ENCODE measurements at places on chromosomes 5 and 9.
A peak's percentile ranks its signal among the peaks of the same experiment; 100 is the strongest.

DNA sequence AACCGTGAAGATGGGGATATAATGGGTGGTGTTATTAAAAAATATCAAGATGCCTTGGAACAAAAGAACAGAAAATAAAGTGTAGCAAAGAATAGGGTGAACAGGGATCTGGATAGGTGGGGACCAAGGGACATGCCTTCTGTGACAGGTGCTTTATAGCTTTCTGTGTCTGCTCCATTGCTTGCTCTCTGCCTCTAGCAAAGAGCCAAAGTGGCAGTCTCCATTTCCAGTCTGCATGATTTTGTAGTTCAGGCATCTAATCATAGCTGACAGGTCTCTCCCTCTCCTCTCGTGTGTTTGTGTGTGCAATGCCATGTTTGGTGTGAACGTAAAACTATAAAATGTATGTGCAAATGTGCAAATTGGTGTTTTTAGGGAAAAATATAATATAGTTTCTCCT is 35.0 kb downstream of the LRRTM2 start:
- DNase-seq = no peak

DNA sequence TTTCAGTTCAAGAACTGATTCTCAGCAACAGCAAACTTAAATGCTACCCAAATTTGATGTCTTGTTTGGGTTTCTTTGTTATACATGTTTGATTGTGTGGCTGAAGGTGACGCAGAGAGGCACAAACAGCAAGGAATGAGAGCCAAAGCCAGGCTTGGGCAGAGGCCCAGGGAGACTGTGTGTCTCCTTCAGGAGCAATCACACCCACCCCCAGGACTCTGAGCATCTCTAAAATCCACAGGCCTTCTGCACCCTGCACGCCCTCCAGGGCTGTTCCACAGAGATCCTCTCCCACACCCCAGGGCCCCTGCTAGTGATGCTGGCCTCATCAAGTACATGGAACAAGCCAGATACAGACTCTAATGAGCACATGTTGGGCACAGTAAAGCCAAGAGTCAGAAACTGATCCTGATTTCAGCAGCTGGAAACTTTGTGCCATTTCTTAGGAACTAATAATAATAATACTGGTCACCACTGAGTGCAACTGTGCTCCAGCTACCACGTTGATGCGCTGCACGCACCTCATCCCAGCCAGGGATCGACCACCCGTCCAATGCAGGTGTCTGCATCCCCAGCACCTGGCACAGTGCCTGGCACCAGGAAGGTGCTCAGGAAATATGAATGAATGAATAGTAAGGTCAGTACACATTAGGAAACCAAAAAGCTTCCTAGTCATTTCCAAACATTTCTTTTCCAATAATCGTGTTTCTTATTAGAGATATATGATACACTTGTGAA is 54.6 kb upstream of the TCF7 start:
- no peak for DNase-seq

- DNase-seq = no peak
Observed at GRCh38 chr9:34332076-34332964, 3.0 kb downstream of the NUDT2 start.

DNA sequence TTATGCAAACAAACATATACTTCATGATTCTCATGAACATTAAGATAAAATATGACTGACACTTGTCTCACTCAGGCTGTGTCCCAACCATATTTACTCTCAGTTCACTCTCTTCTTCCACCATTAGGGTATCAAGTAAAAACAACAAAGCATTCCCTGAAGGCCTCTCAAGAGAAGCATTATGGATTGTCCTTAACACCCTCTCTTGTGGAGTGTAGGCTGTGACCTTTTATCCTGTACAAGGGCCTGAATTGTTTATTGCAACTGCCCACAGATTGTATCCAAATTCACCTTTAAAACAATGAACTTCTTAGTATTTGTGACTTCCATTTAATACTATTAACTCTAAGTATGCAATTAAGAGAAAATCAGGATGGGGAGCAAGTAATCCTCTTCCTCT is 78.1 kb downstream of the RICTOR start:
- no peak for DNase-seq

DNA sequence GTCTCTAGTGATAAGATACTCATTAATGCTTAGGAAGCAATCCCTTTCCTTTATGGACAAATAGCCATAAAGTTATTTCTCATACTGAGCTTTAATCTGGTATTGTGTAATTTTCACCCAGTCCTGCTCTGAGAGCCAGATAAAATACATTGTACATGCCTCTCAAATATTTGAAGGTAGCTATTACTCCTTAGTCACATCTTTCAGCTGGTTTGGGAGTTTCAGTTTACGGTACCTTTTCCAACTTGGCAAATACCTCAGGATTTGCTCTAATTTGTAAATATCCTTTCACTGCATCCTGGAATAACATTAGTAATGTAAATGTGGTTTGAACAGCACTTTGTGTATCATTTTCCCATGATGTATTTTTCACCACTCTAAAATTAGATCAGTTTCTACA is 47.4 kb downstream of the ABHD17B start:
- no peak for DNase-seq

- no peak for DNase-seq
Observed at GRCh38 chr5:96243203-96243602, 189.8 kb downstream of the PCSK1 start.

DNA sequence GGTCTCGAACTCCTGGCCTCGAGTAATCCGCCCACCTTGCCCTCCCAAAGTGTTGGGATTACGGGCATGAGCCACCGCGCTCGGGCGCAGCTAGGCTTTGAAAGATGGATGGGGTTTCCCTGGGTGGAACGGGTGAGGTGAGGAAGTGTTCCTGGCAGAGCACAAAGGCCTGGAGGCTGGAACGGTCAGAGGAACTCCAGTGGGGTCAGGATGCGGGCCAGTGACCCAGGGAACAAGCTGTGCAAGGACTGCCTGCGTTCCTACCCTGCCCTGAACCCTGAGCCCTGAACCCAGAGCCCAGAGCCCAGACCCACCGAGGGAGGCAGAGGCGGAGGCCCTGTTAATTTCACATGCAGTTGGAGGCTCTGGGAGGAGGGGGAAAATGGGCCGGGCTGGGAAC is 23.4 kb downstream of the NCS1 start:
- no peak for DNase-seq

GRCh38 chr5:152271420-152271819 is 133.7 kb downstream of the NMUR2 start:
- DNase-seq = no peak

DNA sequence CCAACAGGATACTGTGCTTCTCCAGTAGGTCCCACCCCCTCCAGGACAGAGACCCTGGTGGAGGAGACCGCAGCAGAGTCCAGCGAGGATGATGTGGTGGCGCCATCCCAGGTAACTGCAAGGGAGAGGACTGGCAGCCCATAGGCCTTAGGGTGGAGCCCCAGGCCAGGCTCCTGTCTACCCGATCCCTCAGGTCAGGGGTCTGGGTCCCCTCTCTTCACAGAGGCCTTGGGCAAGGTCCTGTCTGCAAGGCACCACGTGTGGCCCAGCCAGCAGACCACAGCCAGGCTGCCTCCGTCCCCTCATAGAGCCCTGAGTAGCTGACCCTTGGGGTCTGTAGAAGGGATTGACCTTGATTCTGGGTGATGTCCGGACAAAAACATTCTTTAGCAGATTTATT is 20.0 kb downstream of the CD74 start:
- DNase-seq = no peak

- DNase-seq = no peak
Observed at GRCh38 chr5:152358861-152359568, 46.1 kb downstream of the NMUR2 start.

DNA sequence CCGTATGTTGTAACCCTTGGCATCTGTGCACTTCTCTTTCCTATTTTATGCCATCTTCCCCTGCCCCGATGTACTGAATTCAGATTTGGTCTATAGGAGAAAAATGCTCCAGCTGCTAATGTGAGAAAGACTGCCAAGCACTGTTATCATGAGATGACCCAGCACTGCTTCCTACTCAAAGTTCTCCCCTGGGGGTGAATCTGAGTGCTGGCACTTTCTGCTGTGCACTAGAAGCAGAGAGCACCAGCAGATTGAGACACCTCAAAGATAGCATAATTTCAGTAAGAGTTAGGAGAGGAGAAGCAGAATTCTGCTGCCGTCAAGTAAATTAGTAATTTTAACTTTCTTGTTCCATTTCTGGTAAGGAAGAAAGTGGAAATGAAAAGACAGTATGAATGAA is 92.8 kb upstream of the ACOT12 start:
- no peak for DNase-seq

GRCh38 chr5:112757468-112758208 is 20.0 kb downstream of the APC start:
- no peak for DNase-seq

DNA sequence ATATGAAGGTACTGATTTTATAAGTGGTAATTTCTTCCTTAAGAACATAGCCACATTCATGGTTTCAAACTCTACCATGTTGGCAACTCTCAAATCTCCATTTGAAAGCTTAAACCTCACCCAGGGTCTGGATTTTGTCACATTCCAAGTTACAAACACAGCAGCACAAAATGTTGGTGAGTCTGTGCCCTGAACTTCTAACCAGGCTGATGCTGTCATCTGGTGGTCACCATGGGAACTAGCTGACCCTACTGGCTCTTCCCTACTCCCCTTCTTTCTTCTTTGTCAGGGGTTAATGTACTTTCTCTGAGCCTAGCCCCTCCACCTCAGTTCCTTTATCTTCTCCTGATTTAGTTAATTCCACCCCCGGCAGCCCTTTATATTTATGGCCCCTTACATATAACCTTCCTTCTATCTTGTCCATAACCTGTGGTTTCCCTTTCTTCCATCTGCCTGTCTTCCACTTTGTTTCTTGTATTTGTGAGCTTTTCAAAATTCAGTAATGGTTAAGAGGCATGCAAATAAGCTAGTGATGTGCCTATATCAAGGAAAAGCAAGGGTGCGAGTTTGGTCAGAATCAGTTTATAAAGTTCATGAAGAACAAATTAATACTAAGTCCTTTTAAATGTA is 35.9 kb downstream of the TGFBR1 start:
- peak; percentile 44 for DNase-seq

GRCh38 chr9:114271556-114272510 is 51.1 kb upstream of the ORM1 start:
- peak; percentile 10 for DNase-seq

DNA sequence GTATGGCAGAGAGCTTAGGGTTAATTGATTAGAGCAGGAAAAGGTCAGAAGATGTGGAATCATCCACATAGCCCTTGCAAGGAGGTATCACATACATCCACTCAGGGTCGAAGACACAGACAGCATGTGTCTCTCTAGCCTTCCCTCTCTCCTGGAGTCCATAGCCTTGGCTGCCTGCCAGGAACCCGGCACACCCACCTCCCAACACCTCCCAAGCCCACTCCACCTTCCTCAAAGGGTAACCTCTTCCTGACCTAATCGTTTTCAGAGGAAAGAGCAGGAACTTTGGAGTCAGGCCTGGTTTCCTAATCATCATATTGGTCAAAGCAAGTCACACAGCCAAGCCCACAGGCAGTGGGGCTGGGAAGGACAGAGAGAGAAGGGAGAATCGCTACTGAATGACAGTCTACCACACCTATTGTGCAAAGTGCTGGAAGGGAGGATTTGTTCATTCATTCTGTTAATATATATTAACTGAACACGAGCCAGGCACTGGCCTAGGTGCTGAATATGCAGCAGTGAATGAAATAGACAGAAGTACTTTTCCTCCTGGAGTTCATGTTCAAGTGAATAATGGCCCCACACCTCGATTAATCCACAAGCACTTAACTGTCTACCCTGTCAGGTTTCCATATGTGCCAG is 107.8 kb downstream of the KCNIP1 start:
- DNase-seq = no peak

- DNase-seq = no peak
Observed at GRCh38 chr5:163773226-163773625, 267.8 kb downstream of the MAT2B start.

GRCh38 chr5:86838083-86838482 is 220.3 kb downstream of the COX7C start:
- DNase-seq = no peak

DNA sequence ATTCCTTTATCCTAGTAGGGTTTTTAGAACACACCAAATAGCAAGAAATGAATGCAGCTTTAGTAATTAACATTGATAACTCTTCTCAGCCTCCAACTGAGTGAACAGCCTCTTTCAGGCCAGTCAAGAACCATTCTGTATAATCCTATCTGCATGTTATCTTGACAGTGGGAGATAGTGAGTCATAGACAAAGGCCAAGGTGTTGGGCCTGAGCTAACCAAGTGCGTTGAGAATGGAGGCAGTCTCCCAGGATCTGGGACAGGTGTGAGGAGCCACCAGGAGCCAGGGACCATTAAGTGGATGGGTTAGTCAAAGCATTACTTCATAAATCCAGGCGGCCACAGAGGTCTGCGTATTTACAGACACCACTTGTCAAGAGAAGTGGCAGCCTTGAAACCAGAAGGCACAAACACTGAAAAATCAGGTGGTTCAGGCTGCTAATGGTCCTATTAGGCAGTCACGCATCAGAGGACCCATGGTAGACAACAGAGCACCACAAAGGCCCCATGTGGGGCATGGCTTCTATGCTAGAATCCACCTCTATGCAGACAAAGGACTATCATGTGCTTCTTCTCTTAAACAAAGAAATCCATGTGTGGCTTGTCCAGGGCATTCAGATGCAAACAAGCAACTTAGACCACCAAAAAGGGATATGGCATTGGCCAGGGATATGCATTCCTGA is 409.7 kb upstream of the PIK3R1 start:
- DNase-seq = no peak

DNA sequence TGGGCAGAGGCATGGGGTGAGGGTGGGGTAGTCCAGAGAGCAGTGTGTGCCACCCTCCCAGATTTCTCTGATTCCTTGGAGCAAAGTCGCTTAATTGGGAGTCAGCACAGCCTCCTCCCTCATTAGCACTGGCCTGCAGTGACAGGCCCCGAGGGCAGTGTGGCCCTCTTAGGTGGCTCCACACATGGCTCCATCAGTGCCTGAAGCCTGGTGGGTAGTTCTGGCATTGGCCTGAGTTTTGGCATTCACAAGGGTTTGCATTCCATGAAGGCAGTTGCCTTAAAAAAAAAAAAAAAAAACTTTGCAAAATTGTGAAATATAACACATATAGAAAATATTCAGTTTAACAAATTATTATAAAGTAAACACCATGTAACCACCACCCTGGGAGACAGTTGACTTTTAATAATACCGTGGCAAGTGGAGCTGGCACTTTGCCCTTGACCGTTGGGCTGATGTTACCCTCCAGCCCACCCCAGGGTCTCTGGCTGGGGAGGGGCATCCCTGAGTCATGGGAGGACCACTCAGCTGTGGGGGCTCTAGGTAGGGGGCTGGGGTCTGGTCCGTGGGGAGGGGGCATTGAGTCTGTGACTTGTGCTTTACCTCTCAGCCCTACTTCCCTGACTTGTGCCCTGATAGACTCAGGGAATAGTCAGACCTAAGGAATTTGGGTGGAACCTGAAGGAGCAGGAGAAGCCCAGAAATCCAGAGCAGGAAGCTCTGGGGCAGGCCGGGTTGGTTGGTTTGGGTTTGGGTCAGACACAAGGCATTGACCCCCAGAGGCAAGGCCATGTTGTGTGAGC is 51.3 kb upstream of the PITX1 start:
- no peak for DNase-seq

- no peak for DNase-seq
Observed at GRCh38 chr5:68297656-68298055, 82.1 kb downstream of the PIK3R1 start.

GRCh38 chr5:169351721-169352120 is 50.8 kb upstream of the SLIT3 start:
- no peak for DNase-seq

- no peak for DNase-seq
Observed at GRCh38 chr5:135589152-135589551, 10.4 kb upstream of the CXCL14 start.

Measured in activated CD4-positive, alpha-beta T cell treated with anti-CD3 and anti-CD28 coated beads for 48 hours (primary cell).